ENCODE measurements at places on chromosomes 1 and 21.

- DNase-seq = no peak
Measured at GRCh38 chr1:110292031-110292741, 47.0 kb upstream of the RBM15 start.

GRCh38 chr1:92989936-92990583 lies 28.8 kb upstream of the DIPK1A start:
- DNase-seq = no peak

GRCh38 chr1:31912839-31913239 lies 25.3 kb downstream of the PTP4A2 start:
- DNase-seq = no peak

- DNase-seq = no peak
Measured at GRCh38 chr21:44888581-44889550, 15.4 kb upstream of the PTTG1IP start.

- peak; percentile 35 for DNase-seq
Measured at GRCh38 chr1:1943834-1944570, 24.9 kb upstream of the TMEM52 start.
